ENCODE measurements at places on chromosomes 16 and 17.

DNA sequence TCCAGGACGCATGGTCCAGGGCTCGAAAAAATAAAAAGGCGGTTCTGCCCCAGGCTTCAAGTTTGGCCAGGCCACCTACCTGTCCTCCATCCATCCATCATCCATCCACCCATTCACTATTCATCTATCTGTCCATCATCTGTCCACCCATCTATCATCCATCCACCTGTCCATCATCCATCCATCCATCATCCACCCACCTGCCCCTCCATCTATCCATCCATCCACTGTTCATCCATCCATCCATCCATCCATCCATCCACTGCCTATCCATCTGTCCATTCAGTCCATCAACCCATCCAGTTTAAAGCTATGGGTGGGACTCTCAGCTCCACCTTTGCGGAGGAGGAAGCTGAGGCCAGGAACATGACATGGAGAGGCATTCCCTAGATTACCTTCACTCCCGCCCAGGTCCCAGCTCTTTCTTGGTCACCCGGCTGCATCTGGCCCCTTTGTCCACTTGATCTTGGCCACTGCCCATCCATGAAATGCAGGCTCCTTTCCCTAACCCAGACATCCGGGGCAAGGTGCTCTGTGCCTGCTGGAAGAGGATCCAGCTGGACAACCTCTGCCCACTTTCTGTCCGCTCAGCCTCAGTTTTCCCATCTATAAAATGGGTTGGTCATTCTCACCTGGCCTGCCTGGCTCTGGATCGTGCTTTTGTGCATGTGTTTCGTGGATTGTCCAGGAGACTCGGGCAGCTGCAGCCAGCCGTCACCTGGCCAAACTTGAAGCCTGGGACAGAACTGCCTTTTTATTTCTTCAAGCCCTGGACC is 236.0 kb upstream of the CIBAR2 start:
- no peak for DNase-seq

- DNase-seq: peak; percentile 92
Measured at GRCh38 chr16:90046122-90046970, 27.1 kb upstream of the DBNDD1 start.

- DNase-seq: no peak
Measured at GRCh38 chr16:19703172-19703889, 14.7 kb downstream of the KNOP1 start.

DNA sequence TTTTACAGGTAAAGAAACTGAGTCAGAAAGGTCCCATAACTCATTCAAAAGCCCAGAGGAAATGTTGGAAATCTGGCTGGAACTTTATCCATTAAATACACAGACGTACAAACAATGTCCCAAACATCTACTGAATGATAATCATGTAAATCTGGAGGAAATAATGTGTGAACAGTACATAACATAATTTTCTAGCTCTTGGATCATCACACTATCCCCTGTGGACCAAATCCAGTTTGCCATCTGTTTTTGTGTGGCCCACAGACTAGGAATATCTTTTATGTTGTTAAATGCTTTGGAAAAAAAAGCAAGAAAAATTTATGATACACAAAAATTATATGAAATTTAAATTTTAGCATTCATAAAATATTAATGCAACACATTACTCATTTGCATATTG is 389.9 kb upstream of the SOX9 start:
- no peak for DNase-seq

DNA sequence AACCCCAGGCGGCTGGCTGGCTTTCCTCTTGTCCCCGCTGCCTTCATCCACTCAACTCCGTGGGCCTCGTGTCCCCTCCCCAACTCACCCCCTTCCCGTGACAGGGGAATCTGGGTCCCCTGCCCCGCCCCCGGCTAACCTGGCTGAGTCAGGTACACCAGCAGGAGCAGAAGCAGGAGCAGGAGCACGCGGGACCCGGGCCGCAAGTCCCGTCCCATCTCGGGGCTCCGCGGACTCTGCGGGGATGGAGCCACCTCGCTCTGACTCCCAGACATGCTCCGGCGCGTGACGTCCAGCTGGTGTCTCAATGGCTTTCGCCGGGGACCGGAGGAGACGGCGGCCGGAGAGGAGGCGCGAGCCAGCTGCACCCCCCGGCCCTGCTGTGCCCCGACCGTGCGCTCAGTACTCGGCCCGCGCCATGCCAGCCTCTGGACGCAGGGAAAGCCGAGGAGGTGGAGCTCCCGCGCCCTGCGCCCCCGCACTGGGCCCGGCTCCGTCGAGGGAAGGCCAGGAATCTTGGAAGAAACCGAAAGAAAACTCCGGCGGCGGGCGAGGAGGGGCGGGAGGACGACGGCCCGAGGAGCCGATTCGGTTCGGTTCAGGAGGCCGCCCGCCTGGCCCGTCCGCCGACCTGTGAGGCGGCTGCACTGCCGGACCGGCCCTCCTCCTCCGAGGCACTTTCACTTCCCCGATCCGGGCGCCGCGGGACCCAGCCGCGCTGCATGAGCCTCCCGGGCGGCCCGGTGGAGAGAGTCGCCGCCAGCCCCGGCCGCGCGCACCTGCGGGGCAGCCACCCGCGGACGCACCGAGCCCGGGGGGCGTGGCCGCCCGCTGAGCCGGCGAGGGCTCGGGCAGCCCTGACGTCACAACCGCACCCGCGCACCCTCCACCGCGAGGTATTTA is at the start of the genes CXCL16 and ZMYND15:
Gene CXCL16 (minus strand): TSS at position 807 of the 903 bp plus-strand sequence. CDS start 589 bp downstream, at position 218.
Gene ZMYND15 (plus strand): TSS at position 712 of the 903 bp plus-strand sequence. CDS start 716 bp downstream, outside the sequence.
- peak; percentile 71 for DNase-seq

DNA sequence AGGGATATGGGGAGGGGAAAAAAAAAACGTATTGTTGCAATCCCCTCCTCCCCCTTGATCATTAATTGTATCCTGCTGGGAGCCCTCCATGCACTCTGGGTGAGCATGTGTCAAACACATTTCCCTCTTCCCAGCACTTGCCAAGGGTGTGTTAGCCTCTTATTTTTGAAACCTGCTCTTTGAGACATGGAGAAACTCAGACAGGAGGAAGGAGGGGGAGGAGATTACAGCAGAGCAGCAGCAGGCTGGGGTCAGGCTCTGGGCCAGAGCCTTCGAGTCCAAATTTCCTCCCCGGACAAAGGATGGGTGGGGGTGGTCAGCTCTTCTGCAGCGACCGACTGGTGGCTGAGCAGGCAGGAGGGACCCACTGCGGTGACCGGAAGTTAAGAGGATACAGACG is 64.7 kb downstream of the SOX9 start:
- no peak for DNase-seq

Measured in kidney (tissue), 22 donors.